Mesendoderm (in vitro differentiated cells): ENCODE measurements at places on chromosomes 4 and X.

DNA sequence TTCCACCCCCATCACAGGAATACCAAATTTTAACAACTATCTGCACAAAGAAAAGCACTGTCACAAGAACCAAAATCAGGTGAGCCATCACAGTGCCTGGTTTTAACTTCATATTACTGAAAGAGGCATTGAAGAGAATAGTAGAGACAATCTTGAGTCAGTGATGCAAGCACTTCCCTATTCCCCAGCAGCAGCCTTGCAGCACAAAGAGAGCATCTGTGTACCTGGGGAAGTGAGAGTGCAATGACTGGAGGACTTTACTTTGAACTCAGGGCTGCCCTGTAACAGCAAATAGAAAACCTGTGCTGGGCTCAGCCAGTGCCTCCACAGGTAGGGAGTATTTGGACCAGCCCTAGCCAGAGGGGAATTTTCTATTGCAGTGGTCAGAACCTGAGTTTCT, 361.8 kb downstream of the TEX13C start:
- H3K36me3 ChIP-seq: no peaks in the 10 kb centered on the region
- no peak for DNase-seq
- H3K4me1 ChIP-seq: no peaks in the 10 kb centered on the region

DNA sequence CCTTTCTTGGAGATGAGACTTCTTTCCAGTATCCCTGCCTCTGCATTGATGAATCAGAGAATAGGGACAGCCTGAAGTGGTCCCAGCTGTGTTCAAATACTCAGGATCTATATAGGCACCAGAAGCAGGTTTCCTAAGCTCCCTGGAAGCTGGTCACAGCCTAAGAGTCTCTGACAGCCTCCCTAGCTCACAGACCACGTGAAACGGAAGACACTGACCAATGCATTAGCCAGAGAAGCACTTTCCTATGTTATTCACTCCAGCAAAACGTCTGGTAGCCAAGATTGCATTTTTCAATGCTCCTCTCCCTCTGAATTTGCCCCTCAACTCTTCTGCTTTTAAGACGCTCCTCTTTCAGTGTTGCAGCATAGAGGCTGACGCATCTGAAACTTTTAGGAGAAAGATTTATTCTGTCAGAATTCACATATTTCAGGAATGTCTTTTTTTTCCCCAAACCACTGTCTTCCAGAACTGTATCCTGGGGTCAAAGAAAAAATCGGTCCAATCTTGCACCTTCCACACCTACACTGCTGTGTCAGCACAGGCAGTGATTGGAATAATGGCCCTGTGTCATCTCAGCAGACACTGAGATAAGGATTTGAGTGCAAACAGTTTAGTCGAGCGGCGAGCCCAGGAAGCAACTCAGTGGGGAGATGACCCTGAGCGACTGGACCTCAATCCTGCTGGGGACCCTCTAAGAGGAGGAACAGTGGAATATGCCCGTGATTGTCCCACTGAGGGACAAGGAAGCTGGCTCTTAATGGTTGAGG, 109.4 kb downstream of the SMIM20 start:
- H3K4me1 ChIP-seq: no peaks in the 10 kb centered on the region
- no peaks in the 10 kb centered on the region for H3K36me3 ChIP-seq
- no peak for DNase-seq
- H3K4me3 ChIP-seq: no peak overlapping the region
- H3K27me3 ChIP-seq: no peaks in the 10 kb centered on the region

- peaks cover 20% of the 10 kb centered on the region for H3K27me3 ChIP-seq
- H3K4me3 ChIP-seq: no peak overlapping the region
- DNase-seq: no peak
- H3K4me1 ChIP-seq: no peaks in the 10 kb centered on the region
Observed at GRCh38 chr4:56531823-56532222, 26.2 kb downstream of the ARL9 start.

DNA sequence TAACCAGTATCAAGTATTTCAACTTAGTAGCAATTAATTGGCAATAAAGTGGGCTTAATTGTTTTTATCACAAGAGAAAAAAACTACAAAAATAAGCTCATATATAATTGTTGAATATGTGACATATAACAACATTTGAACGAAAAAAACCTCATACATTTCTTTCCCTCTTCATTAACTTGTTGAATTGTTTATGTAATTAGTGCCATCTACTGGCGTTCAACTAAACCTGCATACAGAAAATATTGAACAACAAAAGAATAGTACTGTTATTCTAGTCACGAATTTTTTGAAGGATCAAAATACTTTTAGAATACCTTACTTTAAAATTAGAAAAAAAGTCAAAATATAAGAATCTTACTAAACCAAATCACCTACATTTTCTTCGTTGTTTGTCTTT, 586.5 kb upstream of the FTHL17 start:
- no peak overlapping the region for H3K27ac ChIP-seq
- H3K27me3 ChIP-seq: no peaks in the 10 kb centered on the region
- H3K36me3 ChIP-seq: no peaks in the 10 kb centered on the region

- peak; percentile 59 for DNase-seq
- H3K4me1 ChIP-seq: no peaks in the 10 kb centered on the region
- no peak overlapping the region for H3K27ac ChIP-seq
- no peaks in the 10 kb centered on the region for H3K36me3 ChIP-seq
- no peak overlapping the region for H3K4me3 ChIP-seq
Observed at GRCh38 chr4:181933471-181933870, 309.7 kb upstream of the TENM3 start.

GRCh38 chr4:51932261-51932660, 87.9 kb downstream of the LRRC66 start:
- H3K4me3 ChIP-seq: no peak overlapping the region
- no peaks in the 10 kb centered on the region for H3K36me3 ChIP-seq
- no peak overlapping the region for H3K27ac ChIP-seq
- no peak for DNase-seq

DNA sequence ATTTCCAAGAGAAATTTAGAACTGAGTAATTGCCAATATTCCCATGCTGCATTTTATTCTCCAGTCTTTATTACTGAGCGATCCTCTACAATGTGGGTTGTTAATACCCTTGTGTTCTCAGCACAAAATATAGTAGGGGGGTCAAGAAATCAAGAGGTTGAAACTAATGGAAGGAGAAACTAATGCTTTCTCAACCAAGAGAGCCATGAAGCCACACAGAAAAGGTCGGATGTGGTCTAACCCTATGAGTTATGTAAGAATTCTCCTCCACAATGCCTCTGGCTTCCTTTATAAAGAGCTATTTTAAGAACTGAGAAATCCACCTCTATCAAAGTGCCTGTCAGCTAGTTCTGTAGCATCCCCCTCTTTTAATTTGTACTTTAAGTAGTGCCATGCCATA, 268.5 kb downstream of the CHIC1 start:
- no peak for DNase-seq
- H3K27ac ChIP-seq: no peak overlapping the region
- no peaks in the 10 kb centered on the region for H3K27me3 ChIP-seq
- no peaks in the 10 kb centered on the region for H3K36me3 ChIP-seq
- no peaks in the 10 kb centered on the region for H3K4me1 ChIP-seq

GRCh38 chrX:13702111-13702789, 13.3 kb downstream of the RAB9A start:
- no peaks in the 10 kb centered on the region for H3K4me1 ChIP-seq
- H3K36me3 ChIP-seq: no peaks in the 10 kb centered on the region
- DNase-seq: no peak
- H3K4me3 ChIP-seq: no peak overlapping the region
- H3K27me3 ChIP-seq: no peaks in the 10 kb centered on the region

DNA sequence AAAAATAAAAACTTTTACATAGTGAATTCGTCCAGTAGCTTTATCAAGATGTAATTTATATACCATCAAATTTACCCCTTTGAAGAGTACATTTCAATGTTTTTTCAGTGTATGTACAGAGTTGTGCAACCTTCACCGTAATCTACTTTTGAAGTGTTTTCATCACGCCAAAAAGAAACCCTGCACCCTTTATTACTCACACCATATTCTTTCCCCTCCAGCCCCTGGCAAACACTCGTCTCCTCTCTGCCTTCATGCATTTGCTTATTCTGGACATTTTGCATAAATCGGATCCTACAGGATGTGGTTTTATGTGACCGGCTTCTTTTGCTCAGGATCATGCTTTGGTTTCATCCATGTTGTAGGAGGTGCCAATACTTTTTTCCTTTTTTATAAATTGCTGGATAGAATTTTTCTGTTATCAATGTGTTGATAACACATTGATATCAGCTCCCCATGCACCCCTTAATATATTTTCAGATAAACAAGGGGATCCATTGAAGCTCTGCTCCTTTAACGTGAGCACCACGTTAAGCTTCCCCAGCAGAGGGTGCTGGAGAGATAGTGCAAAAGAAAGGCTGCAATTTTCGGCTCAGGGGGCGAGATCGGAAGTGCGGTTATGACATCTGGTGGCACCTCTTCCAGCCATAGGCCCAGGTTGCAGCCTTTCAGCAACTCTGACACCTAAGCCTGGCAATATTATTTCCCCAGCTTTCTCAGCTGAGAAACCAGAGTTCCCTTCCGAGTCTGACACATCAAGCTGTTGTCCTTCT, 100.1 kb upstream of the VCX3B start:
- no peak overlapping the region for H3K27ac ChIP-seq
- H3K4me3 ChIP-seq: no peak overlapping the region
- DNase-seq: peak; percentile 71
- no peaks in the 10 kb centered on the region for H3K36me3 ChIP-seq
- no peaks in the 10 kb centered on the region for H3K4me1 ChIP-seq

GRCh38 chr4:150970685-150971151, 44.4 kb downstream of the LRBA start:
- no peaks in the 10 kb centered on the region for H3K27me3 ChIP-seq
- no peaks in the 10 kb centered on the region for H3K36me3 ChIP-seq
- no peak for DNase-seq
- no peak overlapping the region for H3K4me3 ChIP-seq

DNA sequence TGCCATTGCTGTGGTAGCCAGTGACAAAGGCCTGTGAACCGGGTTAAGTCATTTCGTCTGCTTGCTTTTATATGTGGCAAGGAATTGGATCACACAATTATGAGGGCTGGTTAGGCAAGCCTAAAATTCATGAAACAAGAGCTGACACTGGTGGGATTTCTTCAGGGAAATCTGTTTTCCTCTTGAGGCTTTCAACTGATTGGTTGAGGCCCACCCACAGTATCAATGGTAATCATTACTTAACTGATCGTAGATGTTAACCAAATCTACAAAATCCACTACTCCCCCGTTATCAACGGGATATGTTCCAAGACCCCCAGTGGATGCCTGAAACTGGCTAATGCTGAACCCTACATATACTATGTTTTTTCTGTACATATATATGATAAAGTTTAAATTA, 13.0 kb downstream of the RBMX2 start:
- no peak for DNase-seq
- H3K4me3 ChIP-seq: no peak overlapping the region
- H3K27ac ChIP-seq: no peak overlapping the region
- H3K36me3 ChIP-seq: peaks cover 3% of the 10 kb centered on the region
- H3K27me3 ChIP-seq: no peaks in the 10 kb centered on the region
- H3K4me1 ChIP-seq: no peaks in the 10 kb centered on the region

DNA sequence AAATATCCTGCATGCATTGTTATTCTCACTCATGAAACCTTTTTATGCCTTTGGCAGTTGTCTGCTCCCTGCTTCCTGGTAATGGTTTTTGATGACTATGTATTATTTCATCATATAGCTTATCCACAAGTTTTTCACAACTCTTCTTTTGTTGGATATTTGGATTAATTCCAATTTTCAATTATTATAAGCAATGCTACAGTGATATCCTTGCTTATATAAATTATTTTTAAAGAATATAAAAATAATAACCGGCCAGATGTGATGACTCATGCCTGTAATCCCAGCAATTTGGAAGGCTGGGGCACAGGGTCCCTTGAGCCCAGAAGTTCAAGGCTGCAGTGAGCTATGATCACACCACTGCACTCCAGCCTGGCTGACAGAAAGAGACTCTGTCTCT, 47.0 kb downstream of the ASIC5 start:
- H3K27ac ChIP-seq: no peak overlapping the region
- no peaks in the 10 kb centered on the region for H3K36me3 ChIP-seq
- H3K4me1 ChIP-seq: no peaks in the 10 kb centered on the region
- no peaks in the 10 kb centered on the region for H3K27me3 ChIP-seq

GRCh38 chr4:116101321-116101720, 984.1 kb downstream of the TRAM1L1 start:
- no peaks in the 10 kb centered on the region for H3K27me3 ChIP-seq
- DNase-seq: no peak
- no peaks in the 10 kb centered on the region for H3K36me3 ChIP-seq
- no peaks in the 10 kb centered on the region for H3K4me1 ChIP-seq
- no peak overlapping the region for H3K27ac ChIP-seq
- no peak overlapping the region for H3K4me3 ChIP-seq

GRCh38 chr4:8664031-8664805, 71.7 kb downstream of the CPZ start:
- H3K27ac ChIP-seq: no peak overlapping the region
- H3K36me3 ChIP-seq: no peaks in the 10 kb centered on the region
- no peaks in the 10 kb centered on the region for H3K27me3 ChIP-seq
- H3K4me3 ChIP-seq: no peak overlapping the region
- no peaks in the 10 kb centered on the region for H3K4me1 ChIP-seq
- no peak for DNase-seq

- H3K4me1 ChIP-seq: no peaks in the 10 kb centered on the region
- no peak overlapping the region for H3K27ac ChIP-seq
- H3K36me3 ChIP-seq: no peaks in the 10 kb centered on the region
Observed at GRCh38 chr4:139266208-139266582, 13.8 kb downstream of the MGARP start.

DNA sequence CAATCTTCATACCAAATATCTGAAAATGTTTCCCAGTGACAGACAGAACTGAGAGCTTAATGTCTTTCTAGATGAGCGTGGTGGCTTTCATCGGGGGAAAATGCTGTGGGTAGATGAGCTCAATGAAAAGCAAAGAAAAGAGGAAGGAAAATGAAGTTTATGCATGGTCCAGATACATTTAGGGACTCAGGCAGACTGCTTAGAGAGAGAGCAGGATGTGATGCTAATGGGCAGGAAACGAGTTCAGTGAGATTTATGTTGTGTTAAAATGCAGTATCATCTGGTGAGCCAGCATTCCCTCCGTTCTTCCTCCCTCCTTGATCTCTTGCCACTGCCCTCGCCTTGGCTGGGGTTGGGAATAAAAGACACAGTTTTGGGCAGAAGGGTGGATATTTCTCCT, 229.2 kb downstream of the GBA3 start:
- no peak overlapping the region for H3K4me3 ChIP-seq
- H3K36me3 ChIP-seq: no peaks in the 10 kb centered on the region
- no peak for DNase-seq
- H3K27me3 ChIP-seq: no peaks in the 10 kb centered on the region
- no peak overlapping the region for H3K27ac ChIP-seq

GRCh38 chrX:81957900-81958545, 756.1 kb downstream of the SH3BGRL start:
- H3K4me3 ChIP-seq: no peak overlapping the region
- no peaks in the 10 kb centered on the region for H3K27me3 ChIP-seq
- H3K4me1 ChIP-seq: no peaks in the 10 kb centered on the region
- DNase-seq: peak; percentile 53
- H3K36me3 ChIP-seq: no peaks in the 10 kb centered on the region
- no peak overlapping the region for H3K27ac ChIP-seq

GRCh38 chr4:185020293-185020808, 2.1 kb downstream of the HELT start:
- H3K4me1 ChIP-seq: no peaks in the 10 kb centered on the region
- peaks cover 94% of the 10 kb centered on the region for H3K27me3 ChIP-seq
- no peak overlapping the region for H3K4me3 ChIP-seq
- DNase-seq: peak; percentile 61
